ENCODE measurements at places on chromosomes 3 and 15.

DNA sequence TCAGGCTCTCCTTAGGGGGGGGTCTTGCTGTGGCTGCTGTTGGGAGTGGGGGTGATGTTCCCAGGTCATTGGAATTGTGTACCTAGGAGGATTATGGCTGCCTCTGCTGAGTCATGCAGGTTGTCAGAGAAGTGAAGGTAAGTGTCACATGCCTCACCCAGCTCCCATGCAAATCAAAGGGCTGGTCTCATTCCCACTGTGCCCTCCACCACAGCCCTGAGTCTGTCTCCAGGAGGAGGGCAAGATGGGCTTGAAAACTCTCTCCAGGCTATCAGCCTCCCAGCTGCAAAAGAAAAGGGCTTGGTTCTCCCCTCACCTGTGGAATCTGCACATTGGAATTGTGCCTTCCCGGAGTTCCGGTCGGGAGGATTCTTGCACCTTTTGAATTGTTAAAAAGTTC lies 580.5 kb downstream of the NSUN3 start:
- no peak for DNase-seq

- DNase-seq: no peak
Observed at GRCh38 chr3:174376346-174376745, 482.8 kb upstream of the NAALADL2 start.

- no peak for DNase-seq
Observed at GRCh38 chr15:93288728-93289294, 199.8 kb upstream of the RGMA start.

GRCh38 chr3:167067787-167068161 lies 312.3 kb downstream of the ZBBX start:
- DNase-seq: no peak

- no peak for DNase-seq
Observed at GRCh38 chr15:63473999-63474809, 30.2 kb upstream of the USP3 start.

- no peak for DNase-seq
Observed at GRCh38 chr3:185753354-185753753, 71.5 kb downstream of the IGF2BP2 start.

DNA sequence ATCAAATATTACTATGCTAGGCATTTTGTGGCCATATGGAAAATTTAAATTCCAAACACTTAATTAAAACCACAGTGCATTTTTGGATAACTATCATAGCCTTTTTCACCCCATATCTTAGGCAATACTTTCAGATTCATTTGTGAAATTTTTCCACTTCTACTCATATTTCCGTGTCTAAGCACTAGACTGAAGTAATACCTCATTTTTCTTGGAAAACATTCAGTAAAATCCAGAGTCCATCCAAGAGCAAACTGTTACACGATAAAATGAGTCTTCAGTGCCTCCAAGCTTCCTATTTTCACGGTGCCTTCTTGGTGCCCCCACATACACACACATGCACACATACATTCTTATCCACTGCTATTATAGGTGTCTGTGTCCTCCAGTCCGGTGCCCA lies 845.9 kb downstream of the TBL1XR1 start:
- DNase-seq: no peak

- DNase-seq: no peak
Observed at GRCh38 chr3:39038165-39038564, 13.6 kb downstream of the SCN11A start.

- no peak for DNase-seq
Observed at GRCh38 chr15:41465822-41466421, 27.8 kb upstream of the ITPKA start.

GRCh38 chr3:13063225-13063624 lies 10.0 kb downstream of the IQSEC1 start:
- DNase-seq: no peak

- DNase-seq: no peak
Observed at GRCh38 chr15:88090481-88091011, 166.0 kb downstream of the NTRK3 start.

DNA sequence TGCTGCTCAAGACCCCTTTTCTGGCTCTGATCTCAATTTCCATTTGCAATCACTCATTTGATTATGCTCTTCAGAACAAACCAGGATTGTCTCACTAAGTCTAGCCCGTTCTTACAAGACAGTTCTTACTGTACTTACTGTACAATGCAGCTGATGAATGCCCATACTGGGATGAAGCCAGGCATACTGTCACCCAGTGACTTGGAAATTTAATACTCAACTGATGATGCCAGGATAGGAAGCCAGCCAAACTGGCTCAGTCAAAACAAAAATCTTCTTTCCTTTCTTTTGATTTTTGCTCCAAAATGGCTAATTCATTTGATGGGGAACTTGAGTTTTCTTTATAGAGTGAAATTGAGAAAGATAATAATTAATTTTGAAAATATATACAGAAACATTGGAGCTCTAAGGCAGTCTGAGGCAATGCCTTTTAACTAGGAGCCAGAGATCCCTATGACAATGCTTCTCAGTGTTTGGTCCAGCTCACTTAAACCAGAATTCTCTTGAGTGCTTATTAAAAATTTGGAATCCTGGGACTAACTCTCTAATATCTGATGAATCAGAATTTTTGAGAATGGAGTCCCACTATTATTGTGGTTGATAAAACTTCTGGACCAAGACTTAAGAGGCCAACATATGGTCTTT lies 265.6 kb upstream of the THBS1 start:
- no peak for DNase-seq

DNA sequence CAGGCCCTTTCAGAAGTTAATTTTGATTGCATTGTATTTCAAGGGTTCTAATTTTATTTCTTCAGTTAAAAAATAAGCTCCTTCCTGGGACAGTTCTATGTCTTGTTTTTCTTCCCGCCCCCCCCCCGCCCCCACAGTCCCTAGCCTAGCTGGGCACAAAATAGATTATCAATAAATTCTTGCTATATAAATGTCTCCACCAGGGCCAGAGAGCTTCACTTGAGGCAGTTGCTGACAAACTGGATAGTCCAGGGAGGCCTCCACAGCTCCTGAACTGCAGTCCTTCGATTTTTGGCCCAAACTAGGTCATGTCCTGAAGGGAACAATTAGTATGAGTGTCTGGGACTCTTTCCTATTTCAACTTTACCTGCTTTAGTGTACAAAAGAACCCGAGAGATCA lies 9.9 kb upstream of the CSPG5 start:
- no peak for DNase-seq

DNA sequence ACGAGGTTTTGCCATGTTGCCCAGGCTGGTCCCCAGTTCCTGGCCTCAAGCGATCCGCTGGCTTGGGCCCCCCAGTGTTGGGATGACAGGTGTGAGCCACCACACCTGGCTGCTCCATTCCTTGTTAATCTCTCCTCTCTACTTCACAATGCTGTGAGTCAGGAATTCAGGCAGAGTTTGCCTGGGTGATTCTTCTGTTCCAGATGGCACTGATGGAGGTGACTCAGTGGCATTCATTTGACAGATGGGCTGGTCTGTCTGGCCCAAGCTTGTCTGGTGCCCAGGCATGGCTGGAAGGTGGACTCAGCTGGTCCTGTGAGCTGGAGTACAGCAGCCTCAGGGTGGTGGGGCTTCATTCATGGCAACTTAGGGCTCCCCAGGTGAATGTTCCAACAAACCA lies 43.2 kb downstream of the SLC6A20 start:
- no peak for DNase-seq

DNA sequence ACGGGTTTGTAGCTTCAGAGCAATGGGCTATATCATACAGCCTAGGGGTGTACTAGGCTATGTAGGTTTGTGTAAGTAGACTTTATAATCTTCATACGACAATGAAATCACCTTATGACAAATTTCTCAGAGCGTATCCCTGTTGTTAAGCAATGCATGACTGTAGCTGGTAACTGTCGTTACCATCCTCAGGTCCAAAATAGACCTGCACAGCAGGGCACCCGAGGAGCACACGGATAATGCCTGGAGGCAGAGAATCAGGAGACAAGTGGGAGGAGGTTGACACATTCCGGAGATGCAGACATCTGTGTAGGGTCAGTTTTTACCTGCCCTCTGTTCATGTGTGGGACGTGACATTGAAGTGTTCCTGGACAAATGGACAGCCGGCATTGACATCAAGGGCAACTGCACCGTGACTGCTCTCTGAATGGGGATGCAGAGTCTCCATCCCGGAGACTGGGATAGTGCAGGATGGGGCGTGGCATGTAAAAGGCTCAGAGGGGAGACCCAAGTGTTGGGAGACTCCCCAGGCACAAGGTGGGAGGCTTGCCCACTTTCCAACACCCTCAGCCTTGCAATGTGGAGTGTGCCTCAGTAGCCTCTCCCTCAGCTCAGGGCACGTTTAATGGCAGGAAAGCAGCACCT lies 45.9 kb upstream of the PGPEP1L start:
- no peak for DNase-seq

- DNase-seq: no peak
Observed at GRCh38 chr3:25870452-25870851, 80.6 kb downstream of the OXSM start.

- DNase-seq: no peak
Observed at GRCh38 chr15:31108836-31109235, 7.3 kb upstream of the TRPM1 start.

GRCh38 chr15:67063689-67064606 lies 1.5 kb upstream of the SMAD3 start:
- DNase-seq: peak; percentile 67

- no peak for DNase-seq
Observed at GRCh38 chr3:72448858-72449257, 399.4 kb downstream of the SHQ1 start.

- DNase-seq: no peak
Observed at GRCh38 chr15:54305138-54305537, 326.9 kb downstream of the UNC13C start.

GRCh38 chr3:146813496-146813895 lies 208.3 kb upstream of the PLSCR5 start:
- DNase-seq: no peak

DNA sequence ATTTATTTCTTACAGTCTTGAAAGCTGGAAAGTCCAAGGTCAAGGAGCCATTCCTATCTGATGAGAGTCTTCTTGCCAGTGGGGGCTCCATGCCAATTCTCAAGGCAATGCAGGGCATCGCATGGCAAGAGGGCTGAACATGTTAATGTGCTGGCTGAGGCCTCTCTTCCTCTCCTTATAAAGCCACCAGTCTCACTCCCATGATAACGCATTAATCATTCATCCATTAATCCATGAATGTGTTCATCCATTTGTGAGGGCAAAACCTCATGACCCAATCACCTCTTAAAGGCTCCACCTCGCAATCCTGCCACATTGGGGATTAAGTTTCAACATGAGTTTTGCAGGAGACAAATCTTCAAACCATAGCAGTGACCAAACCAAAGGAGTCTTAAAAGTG lies 118.3 kb downstream of the PROS1 start:
- no peak for DNase-seq

GRCh38 chr3:62178739-62179600 lies 194.4 kb downstream of the FEZF2 start:
- DNase-seq: no peak

DNA sequence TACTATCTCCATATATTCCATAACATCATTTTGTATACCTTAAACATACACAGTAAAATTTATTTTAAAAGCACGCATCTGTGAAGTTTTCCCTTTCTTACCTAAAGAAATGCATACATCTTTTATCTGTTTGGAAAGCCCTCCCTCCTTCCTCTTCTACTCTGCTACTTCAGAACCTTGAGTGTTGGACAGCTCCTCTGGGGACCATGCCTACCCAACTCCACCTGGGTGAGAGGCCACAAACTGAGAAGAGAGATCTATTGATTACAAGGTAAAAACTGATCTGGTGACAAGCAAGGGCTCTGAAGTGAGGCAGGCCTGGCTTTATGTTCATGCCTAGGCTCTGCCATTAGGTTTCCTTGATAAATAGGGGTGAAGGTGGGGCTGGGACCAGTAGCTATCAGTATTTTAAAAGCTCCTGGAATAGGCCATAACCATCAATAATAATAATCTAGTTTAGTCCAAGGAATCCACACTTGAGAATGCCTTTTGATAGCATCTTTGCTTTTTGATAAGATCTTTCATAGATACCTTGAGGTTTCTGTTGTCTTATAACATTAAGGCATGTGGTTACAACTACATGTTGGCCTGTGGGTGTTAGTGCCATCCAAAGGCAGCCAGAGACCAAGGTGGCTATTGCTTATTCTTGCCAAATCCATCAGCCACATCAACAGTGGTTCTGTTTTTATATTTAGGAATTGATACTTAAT lies 148.8 kb downstream of the KCNMB2 start:
- DNase-seq: no peak

GRCh38 chr3:67048715-67049074 lies 50.6 kb downstream of the KBTBD8 start:
- no peak for DNase-seq

GRCh38 chr15:52667597-52667996 lies 11.6 kb downstream of the ATOSA start:
- DNase-seq: no peak

DNA sequence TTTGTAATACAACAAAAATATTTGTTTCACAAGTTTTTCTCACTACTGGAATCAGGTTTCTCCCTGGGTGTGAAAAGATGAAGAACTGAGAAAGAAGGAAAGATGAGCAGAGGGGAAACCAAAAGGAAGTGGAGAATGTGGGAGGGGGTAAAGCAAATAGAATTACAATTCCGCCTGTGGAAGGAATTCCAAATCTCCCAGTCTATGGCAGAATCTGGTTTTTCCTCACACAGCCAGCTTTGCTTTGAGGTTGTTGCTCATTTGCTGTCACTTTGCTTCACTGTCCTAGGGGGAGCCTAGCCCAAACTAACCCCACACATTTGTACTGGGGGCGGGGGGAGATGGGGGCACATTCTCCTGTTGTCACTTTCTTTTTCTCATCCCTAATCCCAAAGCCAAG lies 43.9 kb downstream of the RPL22L1 start:
- DNase-seq: no peak

DNA sequence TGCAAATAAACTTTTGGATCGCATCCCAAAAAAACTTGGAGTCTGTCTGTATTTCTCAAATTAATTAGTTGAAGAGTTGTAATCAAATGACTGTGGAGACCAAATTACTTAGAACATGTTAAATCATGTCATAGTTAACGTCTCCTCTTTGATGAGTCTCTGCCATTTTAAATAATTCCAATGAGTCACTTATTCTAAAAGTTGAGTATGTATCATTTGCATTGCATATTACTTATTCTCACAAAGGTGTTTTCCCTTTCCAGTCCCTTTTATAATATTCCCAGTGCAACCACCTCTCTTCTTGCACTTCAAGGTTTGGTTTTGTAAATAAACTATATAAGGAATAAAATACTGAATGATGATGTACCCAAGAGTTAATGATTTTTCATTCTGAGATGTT lies 36.0 kb upstream of the MBNL1 start:
- no peak for DNase-seq

- no peak for DNase-seq
Observed at GRCh38 chr3:111681661-111682426, 86.7 kb upstream of the ZBED2 start.

All from lower lobe of right lung (tissue), 2 donors.